Activated T-helper 2 cell treated with anti-CD3 and anti-CD28 coated beads, Interferon-gamma antibody, Interleukin-2, Interleukin-4, amounts not matched to agents 10 μg/mL and 5 μg/mL and 100 μg/mL, durations not matched to agents 14 hours and 24 hours and 36 hours (primary cell): ENCODE measurements at places on chromosomes 7 and 10.

DNA sequence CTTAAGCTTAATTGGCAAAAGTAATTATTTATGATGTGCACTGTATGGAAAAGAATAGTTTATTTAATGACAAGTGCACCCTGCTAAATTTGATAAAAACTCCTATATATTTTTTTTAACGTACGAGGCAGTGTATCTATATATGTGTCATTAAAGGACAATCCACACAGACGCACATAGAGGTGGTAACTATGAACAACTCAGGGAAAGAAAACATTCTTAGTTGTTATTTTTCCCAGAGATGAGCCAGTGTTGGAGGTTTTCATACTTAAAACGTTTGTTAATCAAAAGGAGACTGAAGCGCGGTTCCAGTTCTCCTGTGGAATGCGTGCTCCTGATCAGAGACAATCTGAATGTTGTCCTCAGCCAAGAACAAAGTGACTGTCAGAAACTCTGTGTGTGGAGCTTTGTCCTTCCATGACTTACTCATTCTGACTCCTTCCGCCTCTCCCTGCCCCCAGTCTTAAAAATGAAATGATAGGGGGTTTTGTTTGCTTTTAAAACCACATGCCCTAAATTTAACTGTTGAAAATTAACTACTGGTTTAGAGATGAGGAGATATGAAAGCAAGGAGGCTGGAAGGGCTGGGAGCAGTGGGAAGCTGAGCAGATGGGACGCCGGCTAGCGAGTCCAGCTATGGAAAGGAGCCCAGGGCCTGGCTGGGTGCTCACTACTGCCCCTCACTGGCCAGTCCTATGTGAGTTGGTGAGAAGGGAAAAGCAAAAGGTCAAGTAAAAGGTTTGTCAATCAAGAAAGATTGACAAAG lies 99.6 kb downstream of the SVIL start:
- no peak for DNase-seq

DNA sequence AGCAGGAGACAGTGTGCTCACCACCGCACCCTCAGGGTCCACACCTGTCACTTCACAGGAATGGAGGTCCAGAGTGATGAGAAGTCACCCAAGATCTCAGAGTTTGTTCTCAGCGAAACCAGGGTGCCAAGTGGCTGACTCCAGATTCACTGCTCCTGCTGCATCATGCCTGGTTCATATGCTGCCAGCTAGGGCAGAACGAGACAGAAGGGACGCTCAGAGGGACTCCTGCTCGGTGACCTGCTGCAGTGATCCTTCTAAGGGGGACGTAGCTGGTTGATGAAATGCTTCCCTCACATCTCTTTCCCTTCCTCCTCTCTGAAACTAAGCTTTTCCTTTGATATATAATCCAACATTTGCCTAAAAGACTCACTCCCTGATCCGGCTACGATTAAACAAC lies 248.5 kb downstream of the SFMBT2 start:
- DNase-seq: no peak

DNA sequence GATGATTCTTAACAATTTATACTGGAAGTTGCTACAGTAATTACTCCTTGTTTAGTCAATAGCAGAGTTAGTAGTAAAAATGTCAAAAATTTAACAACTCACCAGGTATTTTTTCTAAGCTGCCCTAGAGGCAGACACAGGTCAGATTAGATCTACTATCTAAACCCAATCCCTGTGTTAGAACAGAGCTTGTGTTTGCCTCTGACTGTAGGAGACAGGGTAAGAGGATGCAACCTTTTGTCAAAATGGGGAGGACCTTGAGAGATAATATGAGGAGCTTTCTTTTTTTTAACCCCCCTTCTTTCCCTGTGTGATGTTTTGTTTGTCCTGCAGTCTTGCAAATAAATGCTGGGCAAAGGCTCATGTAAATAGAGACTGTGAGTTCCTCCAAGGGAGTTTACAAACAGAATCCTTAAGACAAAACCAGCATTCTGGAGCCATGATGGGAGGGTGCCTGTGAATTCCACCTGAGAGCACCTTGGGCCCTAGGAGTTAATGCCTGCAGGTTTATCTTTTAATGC lies 353.1 kb downstream of the GATA3 start:
- DNase-seq: no peak

DNA sequence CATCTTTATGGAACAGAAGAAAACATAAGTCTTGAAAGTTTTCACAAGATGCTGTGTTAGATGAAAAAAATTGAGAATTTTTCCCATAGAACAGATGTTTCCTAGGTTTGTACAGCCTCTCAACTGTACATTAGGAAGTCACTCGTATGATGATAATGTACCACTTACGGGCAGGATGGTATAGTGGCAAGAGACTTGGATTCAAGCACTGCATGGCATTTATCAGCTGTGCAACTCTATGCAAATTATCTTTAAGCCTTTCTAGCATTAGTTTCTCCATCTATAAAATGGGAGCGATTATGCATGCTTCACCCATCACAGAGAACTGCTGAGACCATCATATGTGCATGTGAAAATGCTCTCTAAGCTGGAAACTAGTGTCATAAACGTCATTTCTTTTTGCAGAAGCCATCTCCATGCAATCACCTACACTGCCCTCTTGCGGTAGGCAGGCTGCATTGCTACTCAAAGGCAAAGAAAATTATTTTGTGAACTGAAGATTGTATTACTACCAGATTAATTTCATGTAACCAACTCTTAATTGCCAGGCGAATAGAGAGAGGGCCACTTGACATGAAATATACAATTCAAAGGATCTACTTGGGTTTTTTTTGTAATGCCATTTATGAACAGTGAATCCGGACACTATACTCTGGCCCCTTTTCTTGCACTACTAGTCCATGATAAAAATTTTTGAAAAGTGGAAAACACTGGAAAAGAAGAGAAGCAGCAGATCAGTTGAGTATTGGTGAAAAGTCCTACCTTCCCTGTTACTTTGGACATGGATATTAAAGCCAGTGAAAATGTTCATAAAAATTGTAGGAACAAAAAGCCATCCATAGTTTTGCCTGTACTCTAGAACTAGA lies 102.3 kb downstream of the JAZF1 start:
- DNase-seq: peak; percentile 15

GRCh38 chr7:24059775-24060174 lies 224.2 kb upstream of the NPY start:
- no peak for DNase-seq

- no peak for DNase-seq
These were observed 1.8 kb upstream of the SEC24C start for GRCh38 chr10:73742454-73742734.

- no peak for DNase-seq
These were observed 111.5 kb downstream of the NPTX2 start for GRCh38 chr7:98728555-98728954.
